ENCODE measurements at places on chromosomes 4 and X.

DNA sequence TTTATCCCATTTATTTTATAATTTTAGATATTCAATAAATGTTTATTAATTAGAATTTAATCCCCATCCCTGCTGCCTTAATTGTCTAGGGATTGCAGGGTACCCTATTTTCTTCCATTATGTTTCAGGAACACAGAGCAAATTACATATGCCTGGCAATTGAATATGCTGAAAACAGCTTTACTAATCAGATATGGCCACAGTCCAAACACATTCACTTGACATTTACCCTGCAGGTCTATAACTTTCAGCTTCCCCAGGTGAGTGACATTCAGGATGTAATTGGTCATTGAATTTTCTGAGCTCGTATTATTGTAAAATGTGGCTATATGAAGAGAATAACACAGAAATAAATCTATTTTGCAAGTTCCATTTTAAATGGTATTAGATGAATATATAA is 218.7 kb upstream of the NDST4 start:
- DNase-seq = no peak

- no peak for DNase-seq
Measured at GRCh38 chr4:30828264-30828926, 108.2 kb downstream of the PCDH7 start.

DNA sequence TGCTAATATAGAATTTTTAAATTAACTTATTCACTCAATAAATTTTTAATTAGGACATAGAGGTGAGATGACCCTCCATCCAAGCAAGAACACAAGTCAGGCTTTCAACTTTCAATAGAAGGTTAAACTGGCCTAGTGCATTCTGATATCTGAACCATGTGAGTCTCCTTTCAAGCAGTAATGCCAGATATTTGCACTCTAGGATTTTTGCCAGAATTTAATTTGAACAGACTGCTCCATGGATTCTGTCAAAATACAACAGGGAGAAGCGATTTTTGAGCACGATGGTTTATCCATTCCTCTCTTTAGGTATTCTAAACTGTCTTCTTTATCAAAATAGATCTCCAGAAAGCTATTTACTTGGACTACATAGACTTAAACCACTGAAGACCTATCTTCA is 72.0 kb upstream of the DCLK2 start:
- DNase-seq = no peak

DNA sequence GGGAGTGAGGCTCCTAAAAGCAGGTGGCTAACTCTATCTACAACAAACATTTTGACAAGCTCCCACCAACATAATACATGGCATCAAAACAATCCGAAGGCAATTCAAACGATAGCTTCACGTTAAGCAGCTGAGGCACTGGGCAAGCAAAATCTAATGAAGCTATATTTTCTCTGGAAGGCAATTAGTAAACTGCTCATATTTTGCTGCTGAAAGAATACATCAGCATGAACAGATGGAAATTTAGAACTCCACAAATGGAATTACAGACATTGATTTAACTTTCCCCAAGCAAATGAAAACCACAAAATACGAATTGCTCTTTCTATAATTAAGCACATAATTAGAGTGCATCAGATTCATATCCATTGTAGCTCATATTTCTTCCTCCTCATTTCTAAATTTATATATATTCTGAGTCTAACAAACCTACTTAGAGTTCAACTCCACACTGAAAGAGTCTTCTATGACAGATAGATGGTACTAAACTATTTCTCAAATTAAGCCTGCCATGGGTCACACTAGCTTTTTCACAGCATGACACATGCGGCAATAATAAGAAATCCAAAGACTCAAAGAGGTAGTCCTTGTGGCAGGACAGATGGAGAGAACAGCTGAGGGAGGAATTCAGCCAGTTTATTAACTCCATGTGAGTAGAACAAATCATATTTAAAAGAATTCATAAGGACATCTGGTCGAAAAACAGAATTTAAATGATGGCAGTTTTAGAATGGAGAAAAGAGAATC is 305.4 kb downstream of the MAPK10 start:
- DNase-seq = no peak

GRCh38 chrX:119688911-119689321 is 4.1 kb downstream of the SEPTIN6 start:
- no peak for DNase-seq

GRCh38 chr4:122334828-122335227 is 44.0 kb upstream of the ADAD1 start:
- DNase-seq = no peak

DNA sequence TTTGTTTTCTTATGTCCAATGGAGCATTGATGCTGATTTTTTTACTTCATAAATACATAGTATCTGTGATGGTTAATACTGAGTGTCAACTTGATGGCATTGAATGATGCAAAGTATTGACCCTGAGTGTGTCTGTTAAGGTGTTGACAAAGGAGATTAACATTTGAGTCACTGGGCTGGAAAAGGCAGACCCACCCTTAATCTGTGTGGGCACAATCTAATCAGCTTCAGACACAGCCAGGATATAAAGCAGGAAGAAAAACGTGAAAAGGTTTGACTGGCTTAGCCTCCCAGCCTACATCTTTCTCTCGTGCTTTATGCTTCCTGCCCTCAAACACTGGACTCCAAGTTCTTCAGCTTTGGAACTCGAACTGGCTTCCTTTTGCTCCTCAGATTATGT is 230.6 kb upstream of the SPRY1 start:
- no peak for DNase-seq

GRCh38 chr4:926538-926937 is 5.6 kb downstream of the GAK start:
- no peak for DNase-seq

DNA sequence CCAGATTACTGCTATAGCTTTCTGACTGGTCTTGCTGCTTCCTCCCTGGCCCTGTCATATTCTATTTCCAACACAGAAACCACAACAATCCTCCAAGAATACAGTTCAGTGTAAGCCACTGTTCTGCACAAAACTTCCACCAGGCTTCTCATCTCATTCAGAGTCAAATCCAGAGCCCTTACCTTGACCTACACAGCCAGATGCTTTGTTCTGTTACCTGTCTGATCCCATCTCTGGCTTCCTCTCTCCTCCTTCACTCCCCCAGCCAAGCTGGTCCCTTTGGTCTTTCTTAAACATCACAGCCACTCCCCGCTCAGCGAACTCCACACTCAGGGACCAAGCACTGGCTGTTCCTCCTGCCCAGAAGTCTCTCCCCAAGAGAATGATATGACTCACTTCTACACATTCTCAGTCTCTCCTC is 84.8 kb upstream of the BMP2K start:
- no peak for DNase-seq

DNA sequence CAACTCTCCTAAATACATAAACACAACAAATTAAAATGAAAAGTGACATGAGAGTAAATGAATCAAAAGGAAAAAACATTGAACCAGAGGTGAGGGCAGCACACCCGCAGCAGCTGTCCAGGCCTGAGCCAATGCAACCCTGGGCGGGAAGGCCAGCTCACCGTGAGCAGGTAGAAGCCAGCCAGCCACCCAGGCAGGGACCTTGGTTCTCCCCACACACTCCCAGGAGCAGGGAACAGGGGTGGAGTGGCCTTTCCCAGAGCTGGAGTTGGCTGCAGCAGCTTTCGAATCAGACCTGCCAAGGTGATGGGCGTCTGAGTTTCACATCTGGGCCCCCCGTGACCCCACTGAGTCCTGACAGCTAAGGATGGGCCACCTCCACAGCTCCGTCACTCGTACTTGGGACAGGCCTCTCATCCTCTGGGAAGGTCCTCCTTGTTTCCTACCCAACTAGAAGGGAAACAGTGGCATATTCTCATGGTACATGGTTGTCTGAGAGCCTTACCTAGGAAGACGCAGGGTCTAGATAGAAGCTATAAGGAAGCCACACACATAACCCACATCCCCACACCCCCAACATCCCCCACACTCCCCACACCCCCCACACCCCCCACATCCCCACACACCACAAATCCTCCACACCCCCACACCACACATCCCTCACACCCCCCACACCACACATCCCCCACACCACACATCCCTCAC is 172.2 kb downstream of the DCLK2 start:
- no peak for DNase-seq

DNA sequence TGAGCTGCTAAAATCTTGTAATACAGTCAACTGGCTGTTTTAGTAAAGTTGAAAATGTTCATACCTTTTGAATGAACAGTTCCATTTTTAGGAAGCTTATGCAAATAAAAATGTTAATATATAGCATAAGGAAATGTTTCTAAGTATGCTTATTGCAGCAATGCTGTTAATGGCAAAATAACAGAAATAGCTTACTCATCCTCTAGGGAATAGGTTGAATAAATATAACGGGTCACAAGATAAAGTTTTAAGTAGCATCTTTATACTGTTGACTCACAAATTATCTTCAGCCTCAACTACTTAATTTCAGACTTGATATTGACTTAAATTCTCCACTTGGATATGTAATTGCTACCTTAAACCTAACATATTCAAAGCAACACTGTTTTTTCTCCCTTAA is 27.7 kb downstream of the HERC3 start:
- DNase-seq = no peak

DNA sequence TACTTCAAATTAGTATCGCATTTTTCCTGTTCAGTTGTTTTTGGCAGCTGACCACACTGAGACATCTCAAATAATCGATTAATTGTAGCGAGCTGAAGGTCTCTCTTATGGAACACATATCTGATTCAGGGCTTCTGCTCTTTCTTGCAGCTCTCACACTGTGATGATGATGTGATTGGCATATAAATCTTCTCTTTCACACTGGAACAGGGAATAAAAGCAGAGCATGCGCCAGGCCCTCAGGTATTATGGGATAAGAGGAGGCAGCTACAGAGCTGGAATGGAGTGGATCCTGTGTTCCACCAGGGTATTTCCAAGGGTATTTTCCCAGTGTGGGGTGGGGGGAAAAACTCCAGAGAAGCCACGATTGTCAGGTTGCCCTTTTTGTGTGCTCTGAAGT is 265.4 kb upstream of the CASK start:
- no peak for DNase-seq

DNA sequence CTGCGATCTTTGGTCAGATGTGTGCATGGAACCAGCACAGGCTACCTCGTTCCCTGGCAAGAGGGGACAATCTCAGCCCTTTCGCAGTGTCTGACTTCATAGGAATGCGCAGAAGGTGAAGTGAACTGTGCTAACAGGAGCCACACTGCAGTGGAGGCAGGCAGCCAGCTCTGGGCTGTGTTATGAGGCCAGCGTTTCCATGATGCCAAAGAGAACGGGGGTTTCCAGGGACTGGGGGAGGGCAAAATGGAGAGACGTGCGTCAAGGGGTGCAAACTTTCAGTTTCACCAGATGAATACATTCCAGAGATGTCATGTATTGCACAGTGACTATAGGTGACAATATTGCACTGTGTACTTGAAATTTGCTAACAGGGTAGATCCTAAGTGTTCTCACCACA is 30.4 kb downstream of the CLDN34 start:
- DNase-seq = no peak

- peak; percentile 65 for DNase-seq
Measured at GRCh38 chr4:125735102-125735501, 420.3 kb downstream of the FAT4 start.

DNA sequence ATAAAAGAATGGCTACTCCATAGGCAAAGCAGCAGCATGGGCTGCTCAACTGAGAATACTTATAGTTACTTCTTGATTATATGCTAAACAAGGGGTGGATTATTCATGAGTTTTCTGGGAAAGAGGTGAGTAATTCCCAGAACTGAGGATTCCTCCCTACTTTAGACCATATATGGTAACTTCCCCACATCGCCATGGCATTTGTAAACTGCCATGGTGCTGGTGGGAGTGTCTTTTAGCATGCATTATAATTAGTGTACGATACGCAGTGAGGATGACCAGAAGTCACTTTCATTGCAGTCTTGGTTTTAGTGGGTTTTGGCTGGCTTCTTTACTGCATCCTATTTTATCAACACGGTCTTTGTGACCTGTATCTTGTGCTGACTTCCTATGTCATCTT is 141.5 kb downstream of the MAGEB17 start:
- no peak for DNase-seq

GRCh38 chrX:152915541-152916241 is 17.8 kb downstream of the ZNF185 start:
- no peak for DNase-seq

- DNase-seq = no peak
Measured at GRCh38 chrX:152876931-152877840, 20.7 kb upstream of the ZNF185 start.

- DNase-seq = no peak
Measured at GRCh38 chrX:149643496-149643895, 11.9 kb upstream of the TMEM185A start.

All from SW 1271 (cell line).